NCI-H2171 treated with DMSO at 0.1 percent for 48 hours (cell line): ENCODE measurements at places on chromosomes 3 and 15.

- no peak for DNase-seq
Measured at GRCh38 chr15:69675731-69676130, 223.1 kb downstream of the RPLP1 start.

GRCh38 chr3:2897821-2898220 lies 212.4 kb downstream of the IL5RA start:
- no peak for DNase-seq

DNA sequence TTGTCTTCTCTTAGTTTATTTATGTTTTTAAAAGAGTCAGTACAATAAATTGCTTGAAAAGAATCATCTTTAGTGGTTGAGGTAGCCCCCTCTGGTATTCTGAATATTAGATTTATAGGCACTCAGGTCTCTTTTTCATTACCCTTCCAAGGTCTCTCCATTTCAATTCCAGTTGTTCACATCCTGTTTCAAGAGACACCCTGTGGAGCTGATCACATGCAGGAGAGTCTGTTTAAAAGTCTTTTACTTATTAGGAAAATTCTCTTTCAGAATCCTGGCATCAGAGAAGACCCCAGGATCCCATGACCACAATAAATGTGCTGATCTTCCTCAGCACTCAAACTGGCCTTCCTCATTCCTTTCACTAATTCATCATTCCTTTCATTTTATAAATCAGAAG lies 195.7 kb downstream of the ZIC4 start:
- no peak for DNase-seq

GRCh38 chr3:28295898-28296490 lies 52.5 kb upstream of the ZCWPW2 start:
- DNase-seq: no peak

DNA sequence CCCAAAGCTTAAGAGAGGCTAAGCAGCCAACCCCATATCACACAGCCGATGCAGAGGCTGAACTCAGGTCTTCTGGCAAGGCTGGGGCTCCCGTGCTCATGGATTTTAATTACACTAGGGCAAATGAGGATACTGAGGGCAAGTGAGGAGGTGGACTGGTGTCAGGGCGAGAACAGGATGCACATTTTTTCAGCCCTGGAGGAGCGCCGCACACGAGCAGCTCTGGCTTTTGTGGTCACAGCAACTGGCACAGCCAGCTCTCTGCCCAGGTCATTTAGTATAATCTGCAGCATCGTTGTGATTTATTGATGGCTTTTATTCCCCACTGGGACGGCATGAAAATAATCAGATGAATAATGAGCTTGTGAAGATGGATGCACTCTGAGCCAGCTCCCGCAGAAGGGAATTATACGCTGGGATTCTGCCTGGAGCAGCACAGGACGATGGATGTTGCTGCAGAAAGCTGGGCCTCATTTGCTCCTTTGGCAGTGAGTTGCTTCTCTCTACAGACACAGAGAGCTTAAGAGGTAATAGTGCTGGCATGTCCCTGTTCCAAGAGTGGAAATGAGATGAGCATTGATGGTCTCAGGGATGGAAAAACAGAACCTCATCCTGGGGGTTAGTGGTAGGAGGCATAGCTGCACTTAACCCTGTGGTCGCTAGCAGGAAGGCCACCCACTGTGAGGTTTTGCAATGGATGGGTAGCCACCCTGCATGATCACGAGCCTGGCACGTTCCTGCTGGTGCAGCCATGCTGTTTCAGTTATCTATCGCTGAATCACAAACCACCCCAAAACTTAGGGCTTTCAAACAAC lies 135.4 kb downstream of the UACA start:
- DNase-seq: no peak

DNA sequence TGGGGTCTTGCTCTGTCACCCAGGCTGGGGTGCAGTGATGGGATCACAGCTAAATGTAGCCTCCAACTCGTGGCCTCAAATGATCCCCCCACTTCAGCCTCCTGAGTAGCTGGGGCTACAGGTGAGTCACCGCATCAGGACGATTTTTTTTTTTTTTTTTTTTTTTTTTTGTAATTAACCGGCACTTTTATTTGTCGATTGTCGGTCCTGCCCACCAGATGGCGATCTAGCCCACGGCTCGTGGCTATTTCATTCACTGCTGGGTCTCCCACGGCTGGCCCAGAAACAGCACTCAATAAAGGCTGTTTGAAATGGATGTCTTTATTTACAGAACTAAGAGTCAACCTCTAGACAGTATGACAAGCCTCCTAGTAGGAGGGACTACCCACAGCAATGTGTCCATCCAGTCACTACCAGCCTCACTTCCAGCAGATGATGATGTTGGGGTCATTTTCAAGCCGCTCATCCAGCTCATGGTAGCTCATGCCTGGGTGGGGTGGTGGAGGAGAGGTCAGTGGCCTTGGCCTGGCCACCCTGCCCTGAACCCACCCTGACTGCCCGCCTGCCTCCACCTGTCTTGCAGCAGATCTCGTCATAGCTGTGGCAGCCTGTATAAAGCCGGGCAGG lies 1.8 kb upstream of the ZMYND10 start:
- peak; percentile 57 for DNase-seq

DNA sequence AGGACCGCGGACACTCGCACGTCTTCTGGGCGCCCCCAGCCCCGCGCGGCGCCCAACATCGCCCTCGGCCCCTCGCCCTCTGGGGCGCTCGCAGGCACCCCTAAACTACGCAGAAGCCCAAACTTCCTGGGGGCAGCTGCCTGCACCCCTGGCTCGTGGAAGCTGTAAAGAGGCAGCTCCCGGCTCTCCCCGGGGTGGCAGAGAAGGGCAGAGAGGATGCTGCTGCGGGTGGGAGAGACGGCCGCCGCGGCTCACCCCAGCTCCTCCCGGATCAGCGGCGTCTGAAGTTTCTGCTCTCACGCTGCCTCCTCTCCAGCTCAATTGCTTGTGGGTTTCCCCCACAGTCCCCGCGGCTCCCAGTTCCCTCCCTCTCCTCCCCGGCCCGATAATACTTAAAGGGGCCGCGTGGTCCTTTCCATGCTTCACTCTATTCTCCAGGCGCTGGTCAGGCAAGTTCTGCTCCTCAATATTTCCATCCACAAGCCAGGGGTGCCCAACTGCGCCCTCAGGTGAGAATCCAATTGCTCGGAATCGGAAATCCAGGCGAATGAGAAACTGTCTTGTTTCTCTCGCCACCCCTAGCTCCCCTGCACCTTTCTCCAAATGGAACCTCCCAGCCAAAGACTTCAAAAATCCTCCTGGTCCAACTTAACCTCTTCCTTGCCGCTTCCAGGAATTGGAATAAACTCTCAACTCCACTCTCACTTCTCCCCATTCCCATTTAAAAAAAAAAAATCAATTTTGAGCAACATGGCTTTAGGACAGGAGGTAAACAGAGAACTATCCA lies 748.5 kb downstream of the ROBO1 start:
- peak; percentile 77 for DNase-seq

GRCh38 chr15:75671730-75672602 lies 24.3 kb downstream of the SNX33 start:
- no peak for DNase-seq

DNA sequence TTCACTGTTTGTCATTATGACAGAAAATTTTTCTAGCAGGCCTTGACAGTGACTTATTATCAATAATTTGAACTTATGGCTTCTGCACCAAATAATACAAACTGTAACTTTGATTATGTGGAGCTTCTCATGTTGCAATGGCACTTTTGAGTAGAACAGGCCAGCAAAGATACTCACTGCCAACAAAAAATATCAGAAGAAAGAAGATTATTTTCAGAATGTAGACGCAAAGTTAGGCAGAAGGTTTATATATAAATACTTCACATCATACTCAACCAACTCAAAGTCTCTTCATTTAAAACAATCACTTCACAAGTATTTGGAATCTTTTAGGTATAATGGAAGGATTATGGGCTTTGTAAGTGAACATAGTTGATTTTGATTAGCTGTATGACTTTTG lies 893.0 kb downstream of the ROBO2 start:
- DNase-seq: no peak

GRCh38 chr15:83114856-83115255 lies 7.4 kb downstream of the TM6SF1 start:
- no peak for DNase-seq

GRCh38 chr3:74054566-74054965 lies 429.8 kb upstream of the PDZRN3 start:
- DNase-seq: no peak

DNA sequence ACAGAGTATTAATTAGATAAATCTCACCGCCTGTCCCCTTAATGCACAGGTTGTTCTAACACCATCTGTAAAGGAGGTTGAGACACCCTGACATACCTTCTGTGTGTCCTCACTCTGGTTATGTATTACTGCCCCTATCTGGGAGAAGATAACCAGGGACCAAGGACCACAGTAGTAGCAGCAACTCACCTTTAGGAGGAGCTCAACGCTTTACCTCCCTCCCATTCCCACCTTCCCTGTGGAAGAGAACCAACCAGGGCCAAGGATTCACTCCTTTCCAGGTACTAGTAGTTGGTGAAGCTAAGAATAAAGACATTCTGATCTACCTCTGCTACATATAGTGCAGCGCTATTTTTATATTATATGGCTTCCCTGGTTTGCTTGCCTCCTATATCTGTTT lies 232.6 kb downstream of the MEX3B start:
- DNase-seq: no peak

GRCh38 chr15:72991026-72991425 lies 61.2 kb upstream of the NEO1 start:
- no peak for DNase-seq

DNA sequence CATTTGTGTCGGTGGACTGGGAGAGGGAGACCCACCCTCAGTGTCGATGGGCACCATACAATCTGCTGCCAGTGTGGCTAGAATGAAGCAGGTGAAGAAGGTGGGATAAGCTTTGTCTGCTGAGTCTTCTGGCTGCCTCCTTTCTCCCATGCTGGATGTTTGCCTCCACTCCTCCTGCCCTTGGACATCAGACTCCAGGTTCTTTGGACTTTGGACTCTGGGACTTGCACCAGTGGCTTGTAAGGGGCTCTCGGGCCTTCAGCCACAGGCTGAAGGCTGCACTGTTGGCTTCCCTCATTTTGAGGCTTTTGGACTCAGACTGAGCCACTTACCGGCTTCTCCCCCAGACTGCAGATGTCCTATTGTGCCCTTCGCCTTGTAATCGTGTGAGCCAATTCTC lies 23.6 kb upstream of the OSBPL11 start:
- DNase-seq: no peak

DNA sequence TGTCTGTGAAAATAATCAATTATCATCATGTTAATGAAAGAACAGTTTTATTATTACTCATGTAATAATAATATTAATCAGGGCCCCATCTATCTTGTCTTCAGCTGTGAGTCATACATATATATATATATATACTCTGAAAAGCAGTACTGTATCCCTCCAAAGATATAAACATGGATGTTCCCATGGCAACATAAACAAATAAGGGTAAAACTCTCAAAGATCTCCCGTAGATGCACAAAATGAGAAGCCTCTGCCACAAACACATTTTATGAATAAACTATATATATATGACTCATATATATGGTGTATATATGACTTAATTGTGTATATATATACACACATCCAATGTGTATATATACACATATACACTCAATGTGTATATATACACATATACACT lies 163.8 kb upstream of the ARHGEF26 start:
- DNase-seq: no peak

- DNase-seq: peak; percentile 52
Measured at GRCh38 chr3:77320514-77320913, 280.6 kb downstream of the ROBO2 start.

- DNase-seq: no peak
Measured at GRCh38 chr3:12998648-12999047, 74.6 kb downstream of the IQSEC1 start.

GRCh38 chr3:170038434-170039110 lies 777 bp downstream of the GPR160 start:
- peak; percentile 10 for DNase-seq

GRCh38 chr3:25046911-25047771 lies 380.9 kb upstream of the RARB start:
- peak; percentile 64 for DNase-seq

GRCh38 chr3:49471856-49472495 lies 1.9 kb downstream of the DAG1 start:
- DNase-seq: no peak

- DNase-seq: no peak
Measured at GRCh38 chr3:45976191-45977091, 19.2 kb downstream of the FYCO1 start.

GRCh38 chr15:99057697-99058420 lies 47.0 kb upstream of the SYNM start:
- no peak for DNase-seq

- peak; percentile 96 for DNase-seq
Measured at GRCh38 chr3:156425651-156426050, 129.3 kb downstream of the SSR3 start.

DNA sequence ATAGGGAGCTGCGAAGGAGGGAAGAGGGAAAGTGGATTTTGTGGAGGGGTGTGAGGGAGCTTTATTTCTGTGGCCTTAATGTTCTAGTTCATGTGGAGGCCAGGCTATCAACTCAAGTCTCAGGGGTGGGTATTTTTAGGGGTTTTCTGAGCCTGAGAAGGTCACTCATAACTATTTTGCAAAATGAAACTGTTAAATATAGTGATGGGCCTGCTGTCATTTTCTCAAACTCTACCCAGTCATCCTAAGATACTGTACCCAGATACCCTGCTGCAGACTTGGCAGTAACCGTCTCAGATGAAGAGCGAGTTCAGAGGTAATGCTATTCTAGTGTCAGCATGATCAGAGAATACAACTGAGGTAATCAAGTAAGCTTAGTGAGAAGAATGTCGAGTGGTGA lies 545.0 kb upstream of the TBL1XR1 start:
- DNase-seq: no peak

DNA sequence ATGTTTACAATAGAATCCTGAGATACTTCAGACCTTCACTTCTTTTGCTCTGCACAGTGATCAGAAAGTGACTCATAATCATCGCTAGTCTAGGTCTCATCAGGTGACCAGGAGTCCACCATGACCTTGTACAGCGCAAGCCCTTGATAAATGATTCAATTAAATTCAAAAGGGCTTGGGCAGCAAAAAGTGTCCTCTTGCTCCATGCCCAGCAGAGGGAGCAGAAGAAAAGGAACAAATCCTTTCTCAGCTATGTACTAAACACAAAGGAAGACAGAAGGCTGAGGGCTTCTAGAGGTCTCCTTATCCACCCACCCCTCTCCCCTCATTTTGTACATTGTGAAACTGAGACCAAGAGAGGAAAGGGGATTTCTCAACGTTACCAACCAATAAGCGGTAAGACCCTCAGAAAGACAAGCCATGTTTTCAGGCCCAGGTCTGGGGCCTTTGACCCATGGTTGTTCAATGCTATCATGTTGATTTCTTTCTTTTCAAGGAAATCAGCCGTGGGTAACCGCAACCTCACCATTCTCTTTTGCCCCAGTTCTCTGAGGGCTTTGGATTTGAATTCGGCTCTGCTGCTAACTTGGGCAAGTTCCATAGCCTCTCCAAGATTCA lies 74.8 kb downstream of the AQP9 start:
- DNase-seq: peak; percentile 51

- no peak for DNase-seq
Measured at GRCh38 chr3:127221446-127222035, 28.6 kb downstream of the PRR23E start.

DNA sequence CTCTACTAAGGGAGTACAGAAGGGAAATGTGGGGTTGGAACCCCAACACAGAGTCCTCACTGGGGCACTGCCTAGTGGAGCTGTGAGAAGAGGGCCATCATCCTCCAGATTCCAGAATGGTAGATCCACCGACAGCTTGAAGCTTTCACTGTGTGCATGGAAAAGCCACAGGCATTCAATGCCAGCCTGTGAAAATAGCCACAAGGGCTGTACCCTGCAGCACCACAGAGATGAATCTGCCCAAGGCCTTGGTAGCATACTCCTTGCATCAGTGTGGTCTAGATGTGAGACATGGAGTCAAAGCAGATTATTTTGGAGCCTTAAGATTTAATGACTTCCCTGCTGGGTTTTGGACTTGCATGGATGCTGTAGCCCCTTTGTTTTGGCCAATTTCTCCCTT lies 39.3 kb upstream of the KCNMB2 start:
- DNase-seq: no peak

- DNase-seq: no peak
Measured at GRCh38 chr15:52674831-52675230, 4.4 kb downstream of the ATOSA start.
